ENCODE measurements at places on chromosomes 2 and 18.

- DNase-seq = no peak
Measured at GRCh38 chr2:36973320-36973719, 7.0 kb upstream of the STRN start.

DNA sequence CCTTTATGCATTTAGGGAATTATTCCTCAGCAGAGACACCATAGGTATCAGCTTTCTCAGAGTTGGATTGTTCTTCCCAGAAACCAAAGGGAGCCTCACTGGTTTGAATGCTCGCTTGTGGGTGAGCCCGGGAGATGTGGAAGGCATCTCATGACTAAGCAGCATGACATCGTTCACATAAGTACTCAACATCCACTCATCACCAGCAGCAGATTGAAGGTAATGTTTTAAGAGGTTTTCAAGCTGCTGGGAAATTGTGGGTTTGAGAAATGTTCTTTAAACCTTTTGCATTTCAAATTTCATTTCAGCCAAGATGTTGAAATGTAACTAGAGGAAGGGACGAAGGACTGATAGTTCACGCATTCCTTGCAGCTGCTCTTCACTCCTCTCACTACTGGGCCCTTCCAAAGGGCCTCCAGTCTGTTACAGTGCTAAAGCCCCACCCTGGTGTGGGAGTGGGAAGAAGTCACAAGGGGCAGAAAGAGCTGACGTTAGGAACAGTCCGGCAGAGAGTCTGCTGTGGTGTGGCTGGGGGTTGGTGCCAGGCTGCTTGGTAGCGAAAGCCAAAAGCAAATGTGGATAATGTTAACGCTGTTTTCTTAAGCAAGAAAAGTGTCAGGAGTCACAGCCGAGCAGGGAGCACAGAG, 324.5 kb upstream of the EPHA4 start:
- DNase-seq = no peak

DNA sequence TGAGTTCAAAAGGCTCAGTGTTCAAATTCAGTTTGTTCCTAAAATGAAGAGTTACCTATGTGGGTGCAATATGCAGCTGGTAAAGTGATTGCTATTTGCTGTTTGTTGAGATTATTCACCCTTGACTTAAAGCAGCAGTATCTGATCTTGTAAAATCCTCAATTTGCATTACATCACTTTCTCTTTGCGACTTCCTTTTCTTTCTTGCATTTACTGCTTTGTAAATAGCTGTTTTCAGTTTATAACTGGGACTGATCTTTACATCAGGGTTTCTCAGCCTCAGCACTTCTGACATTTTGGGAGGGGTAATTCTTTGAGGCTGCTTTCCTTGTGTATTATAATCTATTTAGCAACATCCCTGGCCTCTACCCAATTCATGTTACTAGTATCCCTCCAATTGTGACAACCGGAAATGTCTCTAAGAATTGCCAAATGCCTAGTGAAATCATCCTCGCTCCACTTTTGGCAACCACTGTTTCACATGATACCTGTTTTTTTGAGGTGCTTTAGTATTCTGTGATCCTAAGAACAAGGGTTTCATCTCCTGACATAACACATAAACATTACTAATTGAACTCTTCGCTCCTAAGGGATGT, 12.1 kb upstream of the ERCC3 start:
- DNase-seq = no peak

DNA sequence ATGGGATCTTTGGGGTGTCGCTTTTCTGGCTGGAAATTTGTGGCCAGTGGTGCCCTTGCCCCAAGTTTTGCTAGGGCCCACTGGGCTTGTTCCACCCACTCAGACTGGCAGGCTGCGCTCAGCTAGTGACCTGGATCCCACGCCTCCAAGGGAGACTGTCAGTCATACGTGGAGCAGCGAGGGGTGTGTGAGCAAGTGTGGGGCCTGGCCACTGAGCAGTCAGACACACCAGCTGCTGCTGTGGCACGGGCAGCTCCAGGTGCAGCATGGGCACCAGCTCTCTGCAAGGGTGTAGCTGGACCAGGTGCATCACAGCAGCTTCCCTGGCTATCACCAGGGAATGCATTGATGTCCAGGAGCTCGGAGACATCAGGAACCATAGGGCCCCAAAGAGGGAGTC, 327.0 kb downstream of the NR4A2 start:
- DNase-seq = no peak

- DNase-seq = no peak
Measured at GRCh38 chr2:148989882-148990493, 48.5 kb upstream of the LYPD6B start.

GRCh38 chr18:22681908-22682307, 251.2 kb upstream of the RBBP8 start:
- DNase-seq = no peak

DNA sequence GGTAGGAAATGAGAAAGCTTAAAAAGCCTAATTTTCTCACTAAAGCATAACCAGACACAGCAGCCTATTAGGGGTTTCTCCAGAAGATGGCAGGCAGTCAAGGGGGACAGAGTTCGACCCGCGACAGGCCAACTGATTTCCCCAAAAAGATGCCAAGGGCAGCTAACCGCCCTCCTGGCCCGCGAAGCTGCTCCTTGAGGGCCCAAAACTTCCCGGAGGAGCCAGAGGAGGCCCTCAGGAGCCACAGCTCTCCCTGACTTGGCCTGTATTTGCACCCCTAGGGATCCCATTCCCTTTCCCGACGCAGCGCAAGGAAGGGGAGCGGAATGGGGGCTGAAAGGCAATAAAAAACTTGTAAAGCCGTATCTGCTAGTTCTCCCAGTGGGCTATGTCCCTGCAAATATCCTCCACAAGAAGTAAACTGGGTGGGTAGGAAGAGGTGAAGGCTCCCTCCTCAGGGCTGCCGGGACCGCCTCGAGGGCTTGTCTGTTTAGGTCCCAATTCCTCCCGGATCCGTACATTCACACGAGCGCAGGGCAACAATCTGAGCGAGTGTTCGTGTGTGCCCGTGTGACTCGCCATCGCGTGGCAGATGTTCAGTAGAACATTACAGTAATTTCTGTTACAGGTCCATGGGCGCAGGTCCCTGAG, 756 bp upstream of the NAGK start:
- no peak for DNase-seq

DNA sequence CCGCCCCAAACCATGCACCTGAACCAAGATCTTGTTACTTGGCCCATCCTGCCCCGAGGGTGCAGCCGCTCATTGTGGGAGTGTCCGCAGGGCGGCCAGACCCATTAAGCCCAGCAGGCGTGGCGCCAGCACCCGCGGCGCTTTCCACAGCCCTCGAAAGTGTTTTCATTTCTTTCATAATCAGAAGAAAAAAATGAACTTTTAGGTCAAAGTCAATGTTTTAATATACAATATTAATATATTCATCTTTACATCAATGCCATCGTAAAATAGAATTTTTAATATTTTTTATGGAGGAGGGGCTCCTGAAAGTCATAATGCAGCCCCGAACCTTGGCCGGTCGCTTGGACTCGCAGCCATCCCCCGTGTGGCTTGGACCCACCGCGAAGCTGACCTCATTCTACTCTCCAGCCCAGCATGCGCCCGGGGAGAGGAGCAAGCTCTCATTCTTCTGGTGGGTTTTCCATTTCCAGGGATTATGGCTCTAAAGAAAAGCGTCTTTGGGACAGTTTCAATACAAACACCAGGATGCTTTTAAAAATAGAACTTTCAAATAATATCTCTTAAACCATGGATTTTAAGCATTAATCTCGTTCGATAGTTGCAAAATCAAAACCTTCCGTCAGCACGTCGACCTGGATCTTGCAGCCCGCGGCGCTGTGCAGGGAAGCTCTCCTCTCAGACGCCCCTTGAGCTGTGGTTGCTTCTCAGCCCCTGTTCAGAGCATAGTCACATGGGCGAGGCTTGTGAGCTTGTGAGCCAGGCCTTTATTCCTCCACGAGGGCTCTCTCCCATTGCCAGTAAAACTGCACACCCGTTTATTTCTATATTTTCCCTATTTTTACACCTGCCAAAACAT, 17.2 kb upstream of the ASB1 start:
- no peak for DNase-seq

DNA sequence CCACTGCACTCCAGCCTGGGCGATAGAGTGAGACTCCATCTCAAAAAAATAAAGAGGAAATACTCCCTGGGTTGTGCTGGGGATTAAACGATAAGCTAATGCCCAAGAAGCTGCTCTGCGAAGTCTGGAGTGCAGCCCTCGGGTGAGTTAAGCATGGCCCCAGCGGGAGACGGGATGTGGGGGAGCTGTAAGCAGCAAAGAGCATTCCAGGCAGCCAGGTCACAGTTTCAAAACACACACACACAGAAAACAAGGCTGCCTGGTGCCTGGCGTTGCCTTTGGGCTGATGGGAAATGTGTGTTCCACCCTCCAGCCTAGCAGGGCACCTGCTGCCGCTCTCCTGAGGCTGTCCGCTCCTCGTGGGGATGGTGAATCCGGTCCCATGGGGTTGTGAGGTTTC, 24.1 kb downstream of the ODC1 start:
- no peak for DNase-seq

GRCh38 chr2:6564326-6564725, 301.4 kb downstream of the CMPK2 start:
- DNase-seq = no peak

DNA sequence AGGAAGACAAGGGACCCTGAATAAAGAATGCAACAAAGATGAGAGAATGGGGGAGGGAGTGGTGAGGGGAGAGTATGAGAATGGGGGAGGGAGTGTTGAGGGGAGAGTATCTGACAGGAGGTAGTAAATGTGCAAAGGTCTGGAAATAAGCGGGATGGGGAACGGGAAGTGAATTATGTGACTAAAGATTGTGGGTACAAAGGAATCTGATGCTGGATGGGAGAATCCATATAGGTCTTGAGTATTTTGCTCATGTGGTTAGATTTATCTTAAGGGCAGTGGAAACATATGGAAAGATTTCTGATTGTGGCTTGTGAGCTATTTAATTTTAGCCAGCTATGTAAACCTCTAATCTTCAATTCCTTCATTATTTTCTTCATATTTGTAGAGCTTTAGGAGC, 593.4 kb downstream of the DCC start:
- no peak for DNase-seq
